ENCODE measurements at places on chromosomes 6 and 20.

DNA sequence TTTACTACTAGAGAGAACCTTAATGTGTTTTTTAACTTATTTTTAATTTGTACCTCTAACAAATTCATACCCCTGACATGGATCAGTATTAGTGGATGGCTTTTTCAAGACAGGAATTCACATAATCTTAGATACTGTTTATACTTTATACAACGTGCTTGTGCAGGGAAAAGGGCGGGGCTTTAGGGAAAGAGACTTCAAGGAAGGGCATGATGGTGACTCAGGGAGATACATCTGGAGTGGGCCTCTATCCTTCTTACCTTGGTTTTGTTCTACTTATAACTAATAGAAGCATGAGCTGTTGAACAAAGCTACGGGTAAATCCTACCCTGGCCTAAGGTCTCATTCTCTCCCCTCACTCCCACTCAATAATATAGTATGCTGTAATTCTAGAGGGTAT is 160.8 kb downstream of the C6orf58 start:
- no peak for DNase-seq

DNA sequence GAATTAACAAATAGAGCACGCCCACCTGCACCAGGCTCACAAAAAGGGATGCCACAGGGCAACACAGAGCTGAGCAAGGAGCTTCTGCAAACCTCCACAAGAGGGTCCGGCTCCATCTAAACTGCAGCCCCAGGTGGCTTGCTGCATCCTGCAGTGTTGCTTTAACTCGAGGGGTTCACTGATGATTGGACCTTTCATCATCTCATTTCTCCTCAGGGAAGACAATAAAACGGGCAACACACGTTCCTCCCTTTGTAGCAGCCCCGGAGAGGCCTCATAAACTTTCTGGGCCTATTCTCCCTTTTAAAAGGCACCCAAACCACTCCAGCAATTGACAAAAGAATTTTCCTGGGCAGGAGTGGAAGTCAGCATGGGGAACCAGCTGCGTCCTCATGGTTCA is 161.5 kb upstream of the CDH4 start:
- DNase-seq, result no peak

DNA sequence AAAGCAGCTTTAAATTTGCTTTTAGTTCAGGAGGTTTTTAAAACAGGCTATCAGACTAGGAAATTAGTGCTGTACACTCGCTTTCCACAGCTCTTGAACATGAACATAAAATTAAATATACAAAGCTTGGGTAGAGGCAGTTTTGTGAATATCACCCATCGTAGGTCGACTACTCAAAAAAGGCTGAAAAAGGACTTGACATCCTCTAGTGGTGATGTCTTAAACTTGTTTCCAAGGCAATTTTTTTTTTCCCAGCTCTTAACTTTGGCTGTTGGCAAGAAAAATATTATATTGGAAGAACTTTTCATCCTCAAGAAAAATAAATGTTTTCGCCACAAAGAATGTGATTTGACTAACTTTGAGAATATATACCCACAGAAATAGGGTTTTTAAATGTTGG is 2.9 kb downstream of the MAP7 start:
- no peak for DNase-seq

DNA sequence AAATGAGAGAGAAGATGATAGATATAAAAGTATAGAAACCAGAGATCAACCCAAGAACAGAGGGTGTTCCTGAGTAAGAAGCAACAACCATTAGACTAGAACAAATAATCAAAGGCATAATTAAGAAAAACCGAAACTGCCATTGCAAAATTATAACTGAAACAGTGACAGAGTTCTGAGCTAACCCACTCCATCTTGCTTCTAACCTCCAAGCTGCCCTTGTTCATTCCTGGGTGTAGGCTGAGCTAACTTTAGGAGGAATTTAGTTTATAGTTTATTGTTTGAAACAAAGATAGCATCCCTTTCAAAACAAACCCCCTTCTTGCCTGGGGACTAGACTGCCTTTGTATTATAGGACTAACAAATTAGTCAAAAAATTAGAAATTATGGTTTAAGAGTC is 56.1 kb upstream of the PRND start:
- no peak for DNase-seq

GRCh38 chr20:3993109-3993508 is 22.2 kb downstream of the RNF24 start:
- no peak for DNase-seq

GRCh38 chr6:56037601-56038000 is 162.2 kb upstream of the BMP5 start:
- DNase-seq, result no peak

GRCh38 chr6:142300758-142301650 is 803 bp upstream of the ADGRG6 start:
- DNase-seq, result no peak

GRCh38 chr6:44286747-44287146 is 16.5 kb downstream of the TMEM151B start:
- no peak for DNase-seq
